AG04449 (cell line): ENCODE measurements at places on chromosomes 5 and 9.

- no peak for DNase-seq
These were observed at the start of gene NFIL3 for GRCh38 chr9:91423785-91424402. Gene NFIL3, minus strand, starts transcription at chr9:91423832. Its CDS starts 13,098 bp downstream, at chr9:91410734.

- no peak for DNase-seq
These were observed 153.0 kb downstream of the HMHB1 start for GRCh38 chr5:143964919-143965318.

DNA sequence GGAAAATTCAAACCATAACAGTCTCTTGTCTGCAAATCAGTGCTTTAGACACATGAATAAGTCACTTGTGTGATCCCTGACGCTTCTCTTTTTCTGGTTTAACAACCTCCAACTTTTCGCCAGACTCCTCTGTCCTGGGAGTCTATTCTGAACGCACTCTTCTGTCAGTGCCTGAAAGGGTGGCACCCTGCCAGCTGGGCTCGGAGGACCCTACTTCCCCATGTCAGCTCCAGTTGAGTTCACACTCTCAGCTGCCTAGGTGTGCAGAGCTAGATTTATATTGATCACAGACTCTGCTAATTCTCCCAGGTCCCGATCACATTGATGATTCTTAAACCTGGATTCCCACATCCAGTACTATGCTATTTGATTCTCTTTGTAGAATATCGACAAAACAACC lies 649.1 kb downstream of the BNC2 start:
- no peak for DNase-seq

DNA sequence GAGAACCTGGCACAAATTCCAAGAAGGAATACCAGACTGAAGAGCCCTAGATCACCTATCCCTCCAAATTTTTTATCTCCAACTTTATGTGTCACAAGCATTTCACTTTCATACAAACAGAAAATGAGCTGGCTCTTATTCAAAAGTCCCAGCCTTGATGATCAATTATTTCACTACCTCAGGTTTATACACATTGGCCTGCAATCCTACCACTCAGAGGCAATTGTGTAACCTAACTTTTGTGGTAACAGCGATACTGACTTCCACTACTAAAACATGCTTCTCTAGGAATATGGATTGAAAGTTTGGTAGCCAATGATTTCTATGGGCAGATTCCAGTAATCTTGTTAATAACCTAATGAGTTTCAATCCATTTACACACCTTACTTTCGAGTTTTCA lies 10.5 kb downstream of the RNF38 start:
- DNase-seq = no peak

GRCh38 chr9:77820293-77820954 lies 172.3 kb upstream of the GNA14 start:
- DNase-seq = no peak

GRCh38 chr5:124921694-124922093 lies 175.3 kb upstream of the ZNF608 start:
- DNase-seq = no peak

DNA sequence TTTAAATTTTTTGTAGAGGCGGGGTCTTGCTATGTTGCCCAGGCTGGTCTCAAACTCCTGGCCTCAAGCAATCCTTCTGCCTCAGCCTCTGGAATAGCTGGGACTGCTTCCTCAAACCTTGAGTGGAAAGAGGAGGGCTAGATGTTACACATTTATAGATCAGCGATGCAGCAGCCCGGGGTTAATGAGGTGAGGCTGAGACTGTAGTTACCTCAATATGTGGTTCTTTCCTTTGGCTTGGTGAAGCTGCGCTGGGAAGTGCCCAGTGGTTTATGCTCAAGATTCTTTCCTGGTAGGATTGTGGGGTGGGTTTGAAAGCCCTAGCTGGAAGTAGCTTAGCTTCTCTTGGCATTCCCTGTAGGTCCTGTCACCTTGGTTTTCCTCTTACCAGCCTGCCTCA lies 22.5 kb downstream of the ZNF618 start:
- DNase-seq = no peak

DNA sequence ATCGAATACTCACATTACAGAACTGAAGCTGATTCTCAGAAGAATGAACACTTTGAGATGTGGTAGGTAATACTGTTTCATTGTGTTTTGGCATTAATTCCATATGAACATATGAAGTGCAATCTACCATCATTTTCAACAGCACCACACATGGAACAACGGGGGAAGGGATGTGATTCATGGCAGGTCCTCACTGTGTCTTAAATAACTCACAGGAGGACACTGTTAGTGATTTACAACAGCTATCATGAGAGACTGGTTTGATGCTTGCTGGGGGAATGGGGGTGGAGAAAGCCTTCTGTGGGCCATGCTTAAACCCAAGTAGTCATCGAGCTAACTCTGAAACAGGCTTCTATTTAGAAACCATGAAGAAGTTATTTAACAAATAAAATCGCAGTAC lies 232.9 kb downstream of the SPOCK1 start:
- DNase-seq = no peak

DNA sequence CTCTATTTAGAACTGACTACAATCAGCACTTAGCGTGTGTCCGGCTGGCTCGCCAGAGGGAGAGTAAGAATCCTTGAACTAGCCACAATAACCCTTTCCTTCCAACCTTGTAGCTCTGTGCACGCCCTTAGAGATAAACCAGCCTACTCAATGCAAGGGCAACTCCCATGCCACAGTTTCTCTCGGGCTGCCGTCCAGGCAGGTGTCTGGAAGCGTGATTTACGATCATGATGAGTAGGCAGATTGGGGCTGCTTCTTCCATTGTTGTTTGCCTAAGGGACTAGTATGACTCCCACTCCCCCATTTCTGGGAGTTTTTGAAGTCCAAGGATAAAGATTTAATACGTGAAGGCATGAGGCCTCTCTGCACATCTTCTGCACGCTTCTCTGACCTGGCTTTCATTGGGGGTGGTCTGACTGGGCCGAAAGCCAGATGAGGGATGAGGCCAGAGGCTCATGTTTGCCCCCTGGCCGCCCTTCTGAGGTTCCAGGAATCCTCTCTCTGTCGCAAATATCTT lies 134.0 kb upstream of the MYO10 start:
- DNase-seq = no peak

GRCh38 chr9:26983340-26983739 lies 22.1 kb downstream of the LRRC19 start:
- DNase-seq = no peak
